ENCODE measurements at places on chromosomes 11 and 22. TPM values are rescaled to one million over a fixed set of nuclear protein-coding genes. Genes with fewer than 3 reads are reported as not detected.

The SYT8 gene
- not detected for polyA plus RNA-seq

The CASP12 gene
- polyA plus RNA-seq, result 10.8 TPM

- no peak overlapping the region for H3K4me3 ChIP-seq
- no peak for DNase-seq
- no peaks in the 10 kb centered on the region for H3K36me3 ChIP-seq
- H3K27me3 ChIP-seq, result no peaks in the 10 kb centered on the region
- no peak overlapping the region for H3K27ac ChIP-seq
These were observed 29.9 kb downstream of the ENDOD1 start for GRCh38 chr11:95119361-95120060.

GRCh38 chr11:132941024-132941646 is 591.2 kb downstream of the OPCML start:
- H3K36me3 ChIP-seq, result no peaks in the 10 kb centered on the region
- H3K4me3 ChIP-seq, result no peak overlapping the region
- H3K27me3 ChIP-seq, result no peaks in the 10 kb centered on the region

GRCh38 chr11:80451105-80451504 is 1010.3 kb upstream of the TENM4 start:
- H3K4me1 ChIP-seq, result no peaks in the 10 kb centered on the region
- H3K27ac ChIP-seq, result no peak overlapping the region
- no peak for DNase-seq

DNA sequence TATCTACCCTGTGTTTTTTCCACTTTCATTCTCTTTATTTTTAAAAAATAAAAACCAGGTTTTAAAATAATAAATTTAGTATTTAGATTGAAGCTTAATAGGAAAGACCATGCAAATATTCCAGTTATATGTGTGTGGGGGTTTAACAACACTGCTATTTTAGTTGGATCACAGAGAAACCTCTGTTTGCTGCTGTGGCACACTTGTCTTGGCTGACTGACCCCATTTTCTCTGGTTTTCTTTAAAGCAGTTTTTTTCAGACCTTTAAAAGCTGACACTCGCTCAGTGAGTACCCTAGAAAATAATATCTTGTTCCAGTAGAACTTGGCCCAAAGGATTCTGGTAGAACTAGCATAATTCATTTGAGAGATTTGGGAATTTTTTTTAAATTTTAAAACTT is 31.6 kb downstream of the ACER3 start:
- H3K36me3 ChIP-seq, result no peaks in the 10 kb centered on the region
- H3K27me3 ChIP-seq, result no peaks in the 10 kb centered on the region
- no peaks in the 10 kb centered on the region for H3K4me1 ChIP-seq
- H3K4me3 ChIP-seq, result no peak overlapping the region
- H3K27ac ChIP-seq, result no peak overlapping the region
- no peak for DNase-seq

GRCh38 chr11:66194391-66194790 is 74.0 kb upstream of the RAB1B start:
- no peaks in the 10 kb centered on the region for H3K27me3 ChIP-seq
- no peak overlapping the region for H3K4me3 ChIP-seq
- H3K36me3 ChIP-seq, result no peaks in the 10 kb centered on the region
- H3K27ac ChIP-seq, result no peak overlapping the region
- no peak for DNase-seq

The SLC6A5 gene
- not detected for polyA plus RNA-seq

- no peak for DNase-seq
- H3K4me1 ChIP-seq, result no peaks in the 10 kb centered on the region
- H3K27ac ChIP-seq, result no peak overlapping the region
- no peak overlapping the region for H3K4me3 ChIP-seq
These were observed 5.9 kb upstream of the DNAJB13 start for GRCh38 chr11:73944901-73945300.

The SEC14L6 gene
- 1.7 TPM for polyA plus RNA-seq

- H3K4me1 ChIP-seq, result peaks cover 10% of the 10 kb centered on the region
- H3K27me3 ChIP-seq, result no peaks in the 10 kb centered on the region
- peak; percentile 68 for DNase-seq
- H3K4me3 ChIP-seq, result peak overlapping the region; percentile 87
- H3K36me3 ChIP-seq, result no peaks in the 10 kb centered on the region
- peak overlapping the region; percentile 89 for H3K27ac ChIP-seq
These were observed 785 bp downstream of the WT1 start for GRCh38 chr11:32434356-32435151.

DNA sequence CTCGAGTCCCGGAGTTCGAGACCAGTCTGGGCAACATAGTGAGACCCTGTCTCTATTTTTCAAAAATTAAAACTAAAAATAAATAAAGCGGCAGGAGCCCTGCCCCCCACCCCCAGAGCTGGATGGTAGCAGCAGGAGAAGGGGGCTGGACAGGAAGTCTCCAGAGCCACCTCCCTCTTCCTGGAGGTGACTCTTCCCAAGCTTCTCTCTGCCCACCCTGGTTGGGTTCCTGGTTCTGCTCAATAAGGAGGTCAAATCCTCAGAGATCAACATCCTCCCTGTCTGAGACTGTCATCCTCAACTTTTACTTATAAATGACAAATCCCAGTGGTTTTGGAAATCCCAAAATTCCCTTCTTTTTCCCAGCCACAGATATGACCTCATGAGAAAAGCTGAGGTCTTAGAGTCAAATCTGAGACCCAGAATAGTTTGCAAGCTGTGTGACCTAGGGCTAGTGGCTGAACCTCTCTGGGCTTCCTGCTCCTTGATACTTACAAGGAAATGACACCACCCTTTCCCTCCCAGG is 987 bp downstream of the C1QTNF6 start:
- H3K4me3 ChIP-seq, result no peak overlapping the region
- no peak for DNase-seq
- H3K27ac ChIP-seq, result peak overlapping the region; percentile 72

The SMCO4 gene
- 12.6 TPM for polyA plus RNA-seq

The IGLL1 gene
- polyA plus RNA-seq, result not detected

- H3K36me3 ChIP-seq, result no peaks in the 10 kb centered on the region
- no peak overlapping the region for H3K4me3 ChIP-seq
- H3K4me1 ChIP-seq, result no peaks in the 10 kb centered on the region
- DNase-seq, result no peak
- H3K27me3 ChIP-seq, result no peaks in the 10 kb centered on the region
- H3K27ac ChIP-seq, result no peak overlapping the region
These were observed 45.9 kb downstream of the SLC1A2 start for GRCh38 chr11:35373284-35373933.

DNA sequence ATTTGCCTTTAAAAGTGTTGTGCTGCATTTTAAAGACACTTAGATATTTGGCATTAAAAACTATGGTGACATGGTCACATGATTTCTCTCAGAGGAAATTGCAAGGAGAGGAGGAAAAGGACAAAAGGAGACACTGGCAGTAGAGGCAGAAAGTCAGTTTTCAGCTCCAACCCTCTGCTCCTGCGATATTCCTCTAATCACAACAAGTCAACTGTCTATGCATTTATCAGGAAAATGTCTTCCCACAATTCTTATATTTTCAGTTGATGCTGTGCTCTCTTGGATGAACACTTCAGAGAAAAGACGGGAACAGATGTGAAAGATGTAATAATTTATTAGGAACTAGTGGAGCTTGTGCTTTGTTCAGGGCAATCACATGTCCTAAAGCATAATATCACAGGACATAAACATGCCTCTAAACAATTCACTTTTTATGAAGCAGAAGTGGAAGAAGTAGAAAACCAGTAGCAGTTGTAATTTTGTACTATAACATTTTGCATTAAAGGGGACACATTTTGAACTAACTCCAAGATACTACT is 340.8 kb upstream of the PITPNB start:
- H3K4me1 ChIP-seq, result no peaks in the 10 kb centered on the region
- no peaks in the 10 kb centered on the region for H3K27me3 ChIP-seq
- H3K36me3 ChIP-seq, result no peaks in the 10 kb centered on the region
- H3K27ac ChIP-seq, result no peak overlapping the region
- no peak overlapping the region for H3K4me3 ChIP-seq

- no peak for DNase-seq
- H3K36me3 ChIP-seq, result no peaks in the 10 kb centered on the region
- H3K4me1 ChIP-seq, result peaks cover 5% of the 10 kb centered on the region
- no peaks in the 10 kb centered on the region for H3K27me3 ChIP-seq
- H3K4me3 ChIP-seq, result no peak overlapping the region
These were observed 59.4 kb upstream of the CD44 start for GRCh38 chr11:35079611-35080010.

The BBOX1 gene
- polyA plus RNA-seq, result 0.04 TPM
